ENCODE measurements at places on chromosomes 16 and 17. TPM values are rescaled to one million over a fixed set of nuclear protein-coding genes. Genes with fewer than 3 reads are reported as not detected.

TBC1D3H gene
- total RNA-seq: 1.4 TPM

CAVIN1 gene
- 759 TPM for total RNA-seq

RNF227 gene
- 2.6 TPM for total RNA-seq

CEMP1 gene
- total RNA-seq: 0.96 TPM

CSH2 gene
- total RNA-seq: 4.3 TPM
